ENCODE measurements at places on chromosomes 2 and 18.

GRCh38 chr2:237904831-237905599 is 45.6 kb downstream of the RAMP1 start:
- DNase-seq = no peak

GRCh38 chr18:49728542-49728941 is 84.8 kb downstream of the ACAA2 start:
- no peak for DNase-seq

DNA sequence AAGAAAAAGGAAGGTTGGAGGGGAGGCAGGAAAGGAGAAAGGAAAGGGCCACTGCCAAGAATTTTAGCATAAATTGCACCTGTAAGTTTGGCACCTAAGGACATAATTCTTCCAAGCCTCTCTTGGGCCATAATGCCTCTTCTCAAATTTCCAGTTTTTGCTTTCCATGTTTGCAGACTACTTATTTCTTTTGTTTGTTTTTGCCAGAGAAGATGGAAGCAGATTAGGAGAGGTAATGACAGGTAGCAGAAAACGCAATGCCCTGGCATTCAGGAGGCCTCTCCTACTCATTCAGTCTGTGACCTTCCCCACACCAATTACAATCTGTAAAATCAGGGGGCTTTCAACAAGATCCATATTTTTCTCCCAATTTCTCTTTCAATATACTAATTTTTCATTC is 56.8 kb downstream of the MRPL33 start:
- no peak for DNase-seq

- DNase-seq = no peak
Measured at GRCh38 chr2:220781622-220782241, 790.4 kb downstream of the EPHA4 start.

GRCh38 chr2:30705711-30706533 is 101.3 kb downstream of the CAPN13 start:
- no peak for DNase-seq

DNA sequence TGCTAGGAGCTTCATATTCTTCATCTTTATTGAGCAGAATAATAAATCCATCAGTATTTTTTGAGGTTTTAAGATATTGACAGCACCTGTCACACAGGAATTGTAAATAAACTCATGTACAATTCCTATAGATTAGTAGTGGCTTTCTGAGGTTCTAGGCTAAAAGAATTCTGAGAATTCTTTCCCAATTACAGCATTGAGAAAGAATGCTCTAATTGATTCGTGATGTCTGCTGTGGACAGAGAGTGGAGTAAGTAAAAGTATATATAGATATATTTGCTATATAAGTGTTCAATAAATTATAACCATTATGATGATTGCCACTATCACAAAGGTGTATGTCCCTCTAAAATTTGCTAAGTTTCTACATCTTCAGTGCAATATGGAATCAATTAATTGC is 186.5 kb upstream of the NRP2 start:
- DNase-seq = no peak

DNA sequence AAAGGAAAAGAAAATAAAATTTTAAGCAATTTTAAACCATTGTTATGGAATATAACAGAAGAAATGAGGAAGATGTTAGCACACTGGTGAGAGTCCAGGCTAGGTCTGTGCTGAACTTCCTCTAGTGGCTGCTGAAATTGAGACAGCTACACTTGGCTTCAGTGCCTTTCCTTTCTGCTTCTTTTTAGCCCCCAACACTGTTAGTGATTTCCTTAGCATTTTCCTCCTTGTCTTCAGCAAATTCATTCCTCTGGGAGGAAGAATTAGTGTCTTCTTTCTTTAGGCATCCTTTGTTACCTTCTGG is 47.6 kb downstream of the ITGAV start:
- DNase-seq = no peak

GRCh38 chr2:11330457-11331142 is 13.8 kb downstream of the ROCK2 start:
- no peak for DNase-seq

DNA sequence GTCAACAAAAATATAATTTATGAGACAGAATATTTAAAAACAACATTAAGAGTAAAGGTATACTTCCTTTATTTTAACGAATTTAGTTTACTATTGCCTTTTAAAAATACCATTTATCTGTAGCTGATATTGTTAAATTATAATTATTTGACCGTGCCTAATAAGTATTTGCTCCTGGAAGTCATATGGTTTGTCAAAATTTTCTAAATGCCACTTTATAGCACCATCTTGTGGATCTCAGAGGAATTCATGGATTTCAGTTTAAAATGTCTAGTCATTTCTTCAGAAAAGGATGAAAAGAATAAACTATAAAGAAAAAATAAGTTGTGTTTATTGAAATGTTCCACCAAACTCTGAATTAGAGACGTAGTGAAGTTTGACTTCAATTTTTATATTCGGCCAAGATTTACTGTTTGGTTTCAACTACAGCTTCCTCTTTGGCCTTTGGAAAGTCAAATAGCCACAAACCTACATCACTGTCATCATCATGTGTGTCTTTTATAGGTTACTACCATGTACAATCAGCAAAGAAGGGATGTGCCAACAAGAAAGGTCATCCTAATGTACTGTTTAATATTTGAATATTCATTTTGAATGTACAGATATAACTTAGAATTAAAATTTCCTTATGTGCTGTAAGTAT is 10.3 kb upstream of the FTCDNL1 start:
- no peak for DNase-seq

GRCh38 chr18:55395799-55396198 is 192.2 kb downstream of the TCF4 start:
- DNase-seq = no peak

GRCh38 chr2:232393556-232393955 is 13.1 kb upstream of the ALPG start:
- DNase-seq = no peak

DNA sequence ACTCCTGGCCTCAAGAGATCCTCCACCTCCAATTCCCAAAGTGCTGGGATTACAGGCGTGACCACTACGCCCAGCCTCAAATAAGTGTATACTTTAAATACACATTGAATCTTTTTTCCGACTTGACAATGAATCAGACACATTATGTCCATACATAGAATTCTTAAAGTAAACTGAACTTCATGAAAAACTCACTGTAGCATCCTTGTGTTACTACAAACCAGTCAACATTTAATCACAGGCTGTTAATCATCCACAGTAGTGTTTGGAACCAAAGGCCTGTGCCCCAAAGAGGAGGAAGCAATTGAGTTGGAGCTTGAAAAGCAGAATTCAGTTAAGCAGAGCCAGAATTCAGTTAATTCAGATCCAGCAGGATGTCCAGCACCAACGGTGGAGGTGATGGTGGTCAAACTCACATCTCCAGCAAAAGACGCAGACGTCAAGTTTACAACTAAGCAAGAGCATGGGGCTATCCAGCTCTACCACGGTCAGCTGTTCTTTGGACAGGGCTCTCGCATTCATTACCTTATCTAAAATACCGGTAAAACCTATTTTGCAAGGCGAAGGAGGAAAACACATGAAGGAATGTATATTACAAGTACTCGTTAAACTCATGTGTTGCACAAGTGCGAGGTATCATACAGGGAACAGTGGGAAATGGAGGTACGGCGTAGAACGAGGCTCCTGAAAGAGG is 1.2 kb downstream of the SLC39A6 start:
- no peak for DNase-seq

- no peak for DNase-seq
Measured at GRCh38 chr2:40120026-40120425, 331.9 kb downstream of the SLC8A1 start.

DNA sequence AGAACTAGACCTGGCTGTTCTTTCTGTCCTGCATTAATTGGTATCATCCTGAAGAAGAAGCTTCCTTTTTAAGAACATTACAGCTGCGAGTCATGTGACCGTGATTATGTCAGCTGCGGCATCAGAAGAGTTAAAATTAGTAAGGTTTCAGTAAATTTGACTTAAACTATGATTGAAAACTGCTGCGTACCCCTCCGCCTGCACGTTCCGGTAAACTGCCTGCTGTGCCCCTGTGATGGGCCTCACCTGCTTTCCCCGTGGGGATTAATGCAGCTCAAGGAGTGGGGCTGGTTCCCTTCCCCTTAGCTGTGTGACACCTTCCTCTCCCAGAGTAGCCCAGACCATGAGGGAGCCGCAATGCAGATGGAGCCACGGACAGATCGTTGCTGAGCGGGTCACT is 36.1 kb upstream of the MYO3B start:
- no peak for DNase-seq

DNA sequence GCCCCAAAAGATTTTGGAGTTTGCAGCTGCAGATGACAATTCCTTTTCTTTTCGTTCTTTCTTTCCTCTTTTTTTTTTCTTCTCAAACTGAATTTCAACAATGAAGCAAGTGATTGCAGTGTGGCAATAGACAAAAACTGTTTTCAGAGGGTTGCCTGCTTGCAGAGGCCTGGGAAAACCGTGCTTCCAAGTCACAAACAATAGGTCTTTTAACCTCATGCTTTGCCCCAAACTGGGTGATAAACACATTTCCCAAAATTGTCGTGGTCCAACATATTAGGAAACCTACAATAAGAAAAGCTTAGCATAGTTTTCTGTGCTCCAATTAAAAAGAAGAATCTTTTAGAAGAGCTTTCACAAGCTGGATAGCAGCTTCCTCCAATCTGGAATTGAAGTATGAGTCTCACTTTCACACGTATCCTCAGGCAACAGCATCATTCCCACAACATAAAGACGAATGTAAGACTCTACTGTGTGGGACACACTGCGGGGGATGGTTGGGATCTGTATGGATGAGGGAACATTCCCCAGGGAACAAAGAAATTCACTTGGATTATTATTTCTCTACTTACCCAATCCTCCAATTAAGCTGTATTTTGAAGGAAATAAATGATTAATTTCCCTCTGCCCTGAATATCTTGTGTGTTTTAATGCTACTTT is 656.1 kb downstream of the RNF144A start:
- DNase-seq = no peak

GRCh38 chr18:21134895-21135294 is 23.3 kb upstream of the ROCK1 start:
- peak; percentile 8 for DNase-seq

DNA sequence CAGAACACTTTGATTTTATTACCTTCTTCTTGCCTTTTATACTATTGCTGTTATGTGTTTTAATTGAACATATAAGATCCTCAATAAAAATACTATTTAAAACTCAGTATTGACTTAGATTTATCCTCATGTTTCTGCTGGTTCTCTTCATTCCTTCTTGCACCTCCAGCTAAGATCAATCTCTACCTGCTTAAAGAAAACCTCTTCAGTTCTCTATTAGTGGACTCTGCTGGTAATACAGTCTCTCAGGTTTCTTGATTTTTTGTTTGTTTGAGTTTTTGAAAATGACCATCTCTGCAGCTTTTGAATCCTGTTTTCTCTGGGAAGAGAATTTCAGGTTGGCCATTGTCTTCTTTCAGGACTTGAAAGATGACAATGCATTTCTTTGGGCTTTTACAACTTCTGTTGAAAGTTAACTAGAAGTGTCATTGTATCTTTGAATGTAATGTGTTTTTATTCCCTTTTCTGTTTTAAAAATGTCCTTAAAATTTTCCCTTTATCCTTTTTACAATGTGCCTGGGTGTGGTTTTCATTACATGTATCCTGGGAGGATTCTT is 29.8 kb upstream of the TMEM131 start:
- DNase-seq = no peak

GRCh38 chr18:3332376-3332775 is 70.4 kb downstream of the MYL12B start:
- DNase-seq = no peak

GRCh38 chr2:234289834-234290590 is 206.9 kb downstream of the ARL4C start:
- no peak for DNase-seq

GRCh38 chr2:191036363-191036762 is 22.4 kb upstream of the STAT1 start:
- no peak for DNase-seq

GRCh38 chr18:961644-962355 is 57.1 kb downstream of the ADCYAP1 start:
- DNase-seq = peak; percentile 16

DNA sequence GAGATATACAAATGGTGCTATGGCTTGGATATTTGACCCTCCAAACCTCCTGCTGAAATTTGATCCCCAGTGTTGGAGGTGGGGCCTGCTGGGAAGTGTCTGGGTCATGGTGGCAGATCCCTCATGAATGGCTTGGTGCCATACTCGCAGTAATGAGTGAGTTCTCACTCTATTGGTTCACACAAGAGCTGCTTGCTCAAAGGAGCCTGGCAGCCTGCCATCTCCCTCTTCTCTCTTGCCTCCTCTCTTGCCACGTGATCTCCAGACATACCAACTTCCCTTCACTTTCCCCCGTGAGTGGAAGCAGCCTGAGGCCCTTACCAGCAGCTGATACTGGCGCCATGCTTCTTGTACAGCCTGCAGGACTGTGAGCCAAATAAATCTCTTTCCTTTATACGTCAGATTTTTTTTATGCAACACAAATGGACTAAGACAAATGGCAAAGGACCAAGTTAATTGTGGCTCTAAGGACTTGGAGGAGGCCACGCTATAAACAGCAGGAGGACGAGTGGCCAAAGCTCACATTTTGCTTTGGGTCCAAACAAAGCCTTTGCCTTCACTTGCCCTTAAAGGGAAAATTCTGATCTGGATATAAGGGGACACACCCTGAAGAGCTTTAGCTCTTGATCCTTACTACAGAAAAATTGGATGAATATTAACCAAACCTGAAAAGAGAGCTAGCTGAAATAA is 214.7 kb downstream of the SS18 start:
- DNase-seq = no peak

DNA sequence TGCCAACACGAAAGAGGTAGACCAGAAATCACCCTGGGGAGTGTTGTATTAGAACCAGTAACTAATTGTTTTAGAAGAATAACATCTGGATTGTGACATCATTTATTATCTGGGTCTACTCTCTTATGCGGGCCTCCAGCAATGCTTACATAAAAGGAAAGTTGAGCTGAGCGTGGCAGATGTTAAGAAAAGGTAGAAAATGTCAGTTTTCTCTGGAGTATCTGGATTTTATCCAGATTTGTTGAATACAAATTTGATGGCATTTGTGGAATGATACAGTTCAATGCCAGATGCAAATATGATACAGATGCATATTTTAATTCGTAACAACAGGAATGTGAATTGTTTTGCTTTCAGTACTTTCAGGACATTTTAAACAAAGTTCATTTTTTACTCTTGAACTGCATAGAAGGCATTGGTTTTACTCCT is 90.3 kb downstream of the PRPF40A start:
- no peak for DNase-seq

DNA sequence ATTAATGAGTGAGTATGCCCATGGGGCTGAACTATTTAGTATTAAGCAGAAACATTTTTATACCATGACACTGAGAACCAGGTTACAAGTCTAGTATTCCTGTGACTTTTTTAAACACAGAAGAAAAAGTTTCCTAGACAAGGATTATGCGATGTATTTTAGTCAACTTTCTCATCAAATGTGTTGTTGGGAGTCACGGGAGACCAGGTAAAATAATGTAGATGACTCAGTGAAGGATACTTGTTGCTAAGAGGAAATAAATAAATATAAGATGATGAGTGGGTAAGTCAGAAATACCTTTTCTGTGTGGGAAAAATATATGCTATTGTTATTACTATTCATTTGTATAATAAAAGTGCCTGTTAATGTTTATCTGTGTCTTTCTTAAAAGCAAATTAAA is 23.4 kb downstream of the MBD5 start:
- no peak for DNase-seq

GRCh38 chr18:23181547-23181946 is 46.3 kb downstream of the CABLES1 start:
- DNase-seq = no peak

GRCh38 chr2:23569761-23570365 is 184.9 kb downstream of the KLHL29 start:
- no peak for DNase-seq

Data from stimulated activated CD8-positive, alpha-beta memory T cell treated with anti-CD3 and anti-CD28 coated beads, Interleukin-12 subunit alpha, Interleukin-12 subunit beta, amount 100 ng/mL, for 1 hour (primary cell).